ENCODE measurements at places on chromosomes 4 and X.
A peak's percentile ranks its signal among the peaks of the same experiment; 100 is the strongest.

GRCh38 chr4:143382596-143382995, 45.9 kb downstream of the GAB1 start:
- DNase-seq = no peak

DNA sequence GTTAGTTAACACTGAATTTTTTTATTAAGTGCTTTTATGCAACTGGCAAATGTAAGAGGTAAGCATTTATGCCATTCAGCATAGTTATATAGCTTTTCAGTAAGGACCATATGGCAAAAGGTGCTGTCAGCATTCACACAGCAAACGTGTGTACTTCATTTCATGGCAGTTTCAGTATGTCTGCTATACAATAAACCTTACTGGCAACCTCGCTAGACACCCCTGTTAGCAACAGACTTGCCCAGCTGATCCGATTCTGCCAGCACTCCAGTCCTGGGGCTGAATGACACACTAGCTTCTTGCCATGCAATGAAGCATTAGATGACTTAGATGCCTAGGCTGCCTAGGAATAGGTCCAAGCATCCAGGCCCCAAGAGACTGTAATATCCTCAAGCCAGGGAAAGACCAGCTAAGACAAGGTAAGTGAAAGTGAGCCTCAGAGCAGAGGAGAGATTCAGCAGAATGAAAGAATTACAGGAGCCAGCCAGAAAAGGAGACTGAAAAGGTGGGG, 47.3 kb upstream of the DOCK11 start:
- DNase-seq = no peak

DNA sequence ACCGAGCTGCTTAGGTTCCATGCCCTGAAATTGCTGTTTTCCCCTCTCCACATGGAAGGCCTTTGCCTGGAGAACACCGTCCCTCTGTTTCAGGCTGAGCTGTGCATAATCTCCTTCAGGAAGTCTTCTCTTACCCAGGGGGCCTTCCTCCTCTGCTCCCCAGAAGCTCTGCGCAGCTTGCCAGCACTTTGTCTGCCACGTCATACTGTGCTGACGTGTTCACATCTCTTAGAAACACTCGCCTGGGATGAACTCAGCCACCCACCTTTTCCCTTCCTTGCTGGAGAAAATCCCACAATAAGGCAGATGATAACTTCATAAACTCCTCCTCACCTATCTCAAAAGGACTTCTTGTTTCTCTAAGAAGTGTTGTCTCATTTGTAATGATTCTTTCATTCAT, 110.7 kb downstream of the ARHGAP10 start:
- no peak for DNase-seq

GRCh38 chr4:123825596-123826291, 429.1 kb downstream of the SPRY1 start:
- DNase-seq = no peak

DNA sequence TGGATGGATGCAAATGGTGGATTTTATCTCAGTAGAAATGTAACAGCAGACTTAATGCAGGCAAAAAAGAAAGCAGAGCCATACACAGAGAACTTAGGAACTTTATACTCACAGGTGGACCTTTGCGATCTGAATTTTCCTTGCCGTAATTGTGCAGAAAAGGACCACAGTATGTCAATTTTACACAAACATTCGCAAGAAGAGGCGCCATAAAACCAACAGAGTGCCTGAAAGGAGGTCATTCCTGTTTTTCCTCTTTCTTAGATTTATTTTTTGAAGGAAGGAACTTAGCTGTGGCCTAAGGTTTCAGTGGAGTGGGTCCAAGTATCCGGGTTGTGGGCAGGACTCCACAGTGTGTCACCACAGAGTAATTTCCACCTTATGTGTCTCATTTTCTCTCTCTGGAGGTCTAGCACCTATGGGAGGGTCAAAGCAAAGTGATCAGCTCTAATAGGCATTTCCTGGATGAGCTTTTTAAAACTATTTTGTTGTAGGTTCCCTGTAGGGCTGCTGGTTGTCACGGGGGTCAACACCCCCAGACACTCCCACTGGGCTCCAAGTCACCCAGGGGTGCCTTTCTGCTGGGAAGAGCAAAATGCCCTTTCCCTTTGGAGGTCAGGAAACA, 24.7 kb upstream of the PBDC1 start:
- no peak for DNase-seq

DNA sequence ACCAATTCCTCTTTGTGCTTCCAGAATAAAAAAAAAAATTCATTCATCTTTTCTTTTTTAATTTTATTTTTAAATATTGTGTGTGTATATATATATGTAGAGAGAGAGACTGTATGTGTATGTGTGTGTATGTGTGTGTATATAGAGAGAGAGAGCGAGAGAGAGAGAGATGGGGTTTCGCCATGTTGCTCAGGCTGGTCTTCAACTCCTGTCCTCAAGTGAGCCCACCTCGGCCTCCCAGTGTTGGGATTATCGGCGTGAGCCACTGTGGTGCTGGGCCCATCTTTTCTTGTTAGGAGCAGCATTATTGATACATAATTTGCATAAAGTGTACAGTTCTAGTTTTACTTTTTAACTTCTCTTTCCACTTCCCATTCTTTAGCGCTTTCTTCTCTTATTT, 33.6 kb downstream of the KDM6A start:
- DNase-seq = no peak

- DNase-seq = no peak
Measured at GRCh38 chrX:142998447-142999198, 27.1 kb upstream of the SPANXN4 start.

GRCh38 chrX:40081679-40082068, 16.1 kb downstream of the BCOR start:
- DNase-seq = no peak

- DNase-seq = no peak
Measured at GRCh38 chr4:155807021-155807420, 48.2 kb downstream of the GUCY1B1 start.

GRCh38 chrX:46178763-46179162, 366.5 kb downstream of the ZNF674 start:
- no peak for DNase-seq

- no peak for DNase-seq
Measured at GRCh38 chr4:117327491-117327890, 242.1 kb upstream of the TRAM1L1 start.

GRCh38 chrX:18900401-18900976, 83.4 kb downstream of the PHKA2 start:
- DNase-seq = no peak

GRCh38 chr4:3201718-3202702, 46.9 kb upstream of the MSANTD1 start:
- peak; percentile 33 for DNase-seq

All from activated CD8-positive, alpha-beta memory T cell treated with anti-CD3 and anti-CD28 coated beads for 4 hours (primary cell).